Activated CD4-positive, CD25-positive, alpha-beta regulatory T cell (primary cell): ENCODE measurements at places on chromosomes 5 and 9.

GRCh38 chr5:36444582-36445418 lies 143.1 kb upstream of the RANBP3L start:
- no peak for DNase-seq

DNA sequence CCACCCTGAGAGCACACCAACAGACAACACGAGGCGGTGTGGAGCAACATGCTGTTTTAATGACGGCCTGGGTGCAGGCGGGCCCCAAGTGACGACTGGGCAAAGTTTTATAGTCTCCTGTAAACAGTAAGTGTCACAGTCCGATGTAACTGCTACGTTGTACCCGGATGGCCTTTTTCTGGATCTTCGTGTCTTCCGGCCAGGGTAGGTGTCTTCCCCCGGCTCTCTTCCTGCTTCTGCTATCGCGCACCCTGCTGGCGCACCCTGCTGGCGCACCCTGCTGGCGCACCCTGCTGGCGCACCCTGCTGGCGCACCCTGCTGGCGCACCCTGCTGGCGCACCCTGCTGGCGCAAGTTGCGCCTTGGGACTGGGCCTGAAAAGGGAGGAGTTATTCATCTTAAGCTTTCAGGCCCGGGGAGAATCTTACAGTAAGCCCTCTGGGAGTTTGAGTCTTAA lies 143.0 kb upstream of the TARS1 start:
- no peak for DNase-seq

DNA sequence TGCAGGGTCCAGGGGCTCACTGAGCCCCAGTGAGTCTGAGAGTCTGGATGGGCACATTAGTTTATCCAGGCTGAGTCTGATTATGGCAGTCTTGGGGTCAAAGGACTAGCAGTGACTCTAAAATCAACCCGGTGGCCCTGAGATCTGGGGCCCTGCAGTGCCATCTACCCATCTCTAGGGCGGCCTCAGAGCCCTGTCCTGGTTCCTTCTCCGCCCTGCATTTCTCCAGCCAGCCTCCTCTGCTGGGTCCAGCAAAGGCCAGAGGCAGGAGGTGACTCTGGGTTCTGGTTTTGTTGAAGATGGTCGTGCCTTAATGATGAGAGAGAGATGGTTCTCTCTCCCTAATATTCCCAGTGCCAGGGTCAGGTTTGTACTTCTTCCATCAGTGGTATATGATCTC lies 15.0 kb downstream of the DCANP1 start:
- no peak for DNase-seq

DNA sequence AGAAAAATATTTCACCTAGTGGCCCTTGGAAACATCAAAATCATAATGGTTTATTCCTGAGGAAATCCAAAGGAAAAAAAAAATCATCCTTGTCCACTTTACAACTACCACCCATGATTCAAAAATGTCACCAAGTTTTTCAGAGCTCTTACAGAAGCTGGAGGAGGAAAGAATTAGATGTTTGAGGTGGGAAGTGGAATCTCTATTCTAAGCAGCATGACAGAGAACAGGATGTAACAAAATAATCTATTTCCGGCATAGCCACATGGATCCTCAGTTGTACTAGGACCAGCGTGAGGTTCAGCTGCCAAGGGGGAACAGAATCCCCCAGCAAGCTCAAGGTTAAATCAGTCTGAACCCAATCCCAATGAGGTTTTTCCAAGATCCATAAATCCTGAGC lies 40.2 kb downstream of the FBXW11 start:
- no peak for DNase-seq

GRCh38 chr9:6552498-6553121 lies 92.9 kb downstream of the GLDC start:
- no peak for DNase-seq

- no peak for DNase-seq
Observed at GRCh38 chr9:126784401-126784800, 20.4 kb upstream of the ZBTB43 start.

- no peak for DNase-seq
Observed at GRCh38 chr9:33452828-33453271, 5.5 kb upstream of the AQP3 start.

DNA sequence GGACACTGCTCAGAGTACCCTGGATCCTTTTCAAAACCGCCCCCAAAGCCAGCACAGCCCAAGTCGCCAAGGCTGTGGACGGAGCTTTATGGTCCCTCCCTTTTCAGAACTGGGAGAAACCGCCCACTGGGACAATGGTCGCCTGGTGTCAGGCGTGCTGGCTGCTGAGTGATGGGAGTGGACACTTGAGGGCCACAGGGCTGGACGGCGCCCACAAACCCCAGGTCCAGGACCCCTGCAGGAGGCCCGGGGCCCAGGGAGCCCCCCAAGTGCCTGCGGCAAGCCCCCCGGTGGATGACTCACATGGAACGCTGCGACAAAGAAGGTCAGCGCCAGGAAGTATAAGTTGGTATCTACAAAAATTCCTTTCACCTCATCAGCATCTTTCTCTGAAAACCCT lies 10.9 kb downstream of the CLPTM1L start:
- DNase-seq = no peak

- no peak for DNase-seq
Observed at GRCh38 chr5:59390989-59391388, 502.5 kb downstream of the PDE4D start.

GRCh38 chr9:34716711-34717110 lies 6.8 kb upstream of the CCL21 start:
- no peak for DNase-seq

DNA sequence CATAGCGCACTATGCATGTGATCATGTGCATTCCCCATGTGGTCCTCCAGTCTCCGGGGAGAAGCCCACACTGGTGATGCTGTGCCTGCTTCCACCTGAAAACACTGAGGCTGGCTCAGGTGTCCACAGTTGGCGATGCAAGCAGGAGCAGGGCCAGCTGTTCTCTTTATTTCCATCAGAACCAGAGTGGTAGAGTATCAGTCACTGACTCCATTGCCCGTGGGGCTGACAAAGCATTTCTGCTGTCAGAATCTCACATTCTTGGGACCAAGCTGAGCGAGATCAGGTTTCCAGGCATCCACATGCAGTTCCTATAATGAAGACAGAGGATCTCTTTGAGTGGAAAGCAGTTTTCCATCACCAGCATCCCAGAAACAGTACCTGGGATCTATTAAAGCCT lies 52.5 kb downstream of the GADD45G start:
- no peak for DNase-seq

GRCh38 chr5:158354958-158355357 lies 496.0 kb upstream of the CLINT1 start:
- DNase-seq = no peak

- DNase-seq = no peak
Observed at GRCh38 chr5:118968406-118968911, 19.9 kb downstream of the DTWD2 start.

DNA sequence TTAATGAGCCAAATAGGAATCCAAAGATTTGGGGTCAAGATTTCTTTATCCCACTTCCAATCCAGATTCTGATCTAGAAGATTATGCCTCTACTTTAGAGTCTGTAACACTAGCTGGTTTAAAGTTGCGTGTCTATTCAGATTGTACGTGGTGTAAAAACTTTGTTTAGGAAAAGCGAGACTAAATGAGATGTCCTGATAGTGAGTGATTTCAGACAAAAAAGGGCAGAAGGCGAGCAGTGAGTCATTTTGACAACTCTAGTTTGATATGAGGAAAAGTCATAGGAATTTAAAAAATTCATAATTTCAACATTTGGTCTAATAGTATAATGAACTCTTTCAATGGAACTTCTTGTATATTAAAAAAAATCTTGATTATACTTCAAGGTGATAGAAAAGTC lies 119.6 kb upstream of the KLF9 start:
- no peak for DNase-seq

DNA sequence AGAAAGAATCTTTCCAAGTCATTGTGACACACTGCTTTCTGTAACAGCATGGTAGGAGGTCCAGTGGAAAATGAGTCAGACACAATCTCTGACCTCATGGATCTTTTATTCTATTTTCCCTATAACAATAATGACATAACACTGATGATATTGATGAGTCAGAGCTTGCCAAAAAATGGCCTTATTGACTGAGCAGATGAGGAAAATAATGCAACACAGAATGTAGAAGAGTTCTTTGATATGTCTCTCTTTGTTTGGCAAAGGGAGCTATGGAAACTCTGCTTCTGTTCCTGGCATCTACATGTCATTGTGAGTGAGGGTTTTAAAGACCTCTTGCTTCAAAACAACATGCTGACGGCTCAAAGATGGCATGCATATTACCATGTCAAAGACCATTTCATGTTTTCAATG lies 443.1 kb upstream of the ZNF608 start:
- no peak for DNase-seq

- DNase-seq = no peak
Observed at GRCh38 chr9:93305497-93306020, 121.6 kb downstream of the WNK2 start.

- DNase-seq = no peak
Observed at GRCh38 chr5:78509884-78510769, 138.4 kb downstream of the LHFPL2 start.

DNA sequence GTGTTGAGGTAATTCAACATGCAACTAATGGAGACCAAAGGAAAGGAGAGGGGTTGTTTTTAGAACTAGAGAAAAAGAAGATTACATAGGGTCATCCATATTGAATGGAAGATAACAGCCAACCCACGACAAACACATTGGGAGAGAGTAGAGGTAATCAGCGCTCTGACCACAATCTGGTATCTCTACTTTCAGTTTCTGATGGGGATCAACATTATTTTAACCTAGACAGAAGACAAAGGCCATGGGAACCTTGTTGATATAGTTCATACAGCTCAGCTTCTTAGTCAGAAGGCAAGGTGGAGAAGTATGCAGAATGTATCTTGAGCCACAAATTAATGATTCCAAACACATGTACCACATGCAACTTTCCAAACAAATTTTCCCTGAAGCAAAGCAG lies 537.1 kb upstream of the ST8SIA4 start:
- no peak for DNase-seq

DNA sequence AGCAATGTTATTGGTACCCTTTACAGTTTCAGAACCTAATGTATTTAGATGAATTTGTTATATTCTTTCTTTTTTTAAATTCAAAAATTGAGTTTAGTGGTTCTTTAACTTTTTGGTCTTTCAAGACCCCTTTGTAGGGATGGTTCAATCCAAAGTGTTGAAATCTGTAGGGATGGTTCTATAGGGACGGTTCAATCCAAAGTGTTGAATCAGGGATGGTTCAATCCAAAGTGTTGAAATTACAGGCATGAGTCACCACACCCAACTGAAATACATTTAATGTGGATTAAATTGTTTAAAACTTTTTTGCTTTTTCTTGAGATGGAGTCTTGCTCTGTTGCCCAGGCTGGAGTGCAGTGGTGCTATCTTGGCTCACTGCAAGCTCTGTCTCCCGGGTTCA lies 30.6 kb downstream of the SNX2 start:
- no peak for DNase-seq

GRCh38 chr5:138467711-138468132 lies 2.4 kb downstream of the EGR1 start:
- no peak for DNase-seq

- DNase-seq = no peak
Observed at GRCh38 chr5:175738126-175738525, 80.3 kb downstream of the HRH2 start.

DNA sequence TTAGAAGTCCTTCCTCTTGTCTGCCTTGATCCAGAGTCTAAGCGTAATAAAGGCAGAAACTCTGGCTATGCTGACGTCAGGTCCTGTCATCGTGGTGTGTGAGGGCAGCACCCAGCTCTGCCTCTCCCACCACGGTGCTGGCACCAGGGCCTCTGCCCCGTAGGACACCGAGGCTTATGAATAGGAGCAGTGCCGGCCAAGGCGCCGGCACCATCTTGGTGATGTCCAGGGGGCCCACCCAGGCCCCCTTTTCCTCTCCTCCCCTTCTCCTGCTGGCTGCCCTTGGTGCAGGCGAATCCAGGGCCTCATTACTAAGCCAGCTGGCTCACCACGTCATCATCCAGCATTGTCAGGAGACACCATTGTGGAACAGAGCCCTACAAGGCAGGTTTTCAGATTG lies 252.3 kb downstream of the FANCC start:
- no peak for DNase-seq

DNA sequence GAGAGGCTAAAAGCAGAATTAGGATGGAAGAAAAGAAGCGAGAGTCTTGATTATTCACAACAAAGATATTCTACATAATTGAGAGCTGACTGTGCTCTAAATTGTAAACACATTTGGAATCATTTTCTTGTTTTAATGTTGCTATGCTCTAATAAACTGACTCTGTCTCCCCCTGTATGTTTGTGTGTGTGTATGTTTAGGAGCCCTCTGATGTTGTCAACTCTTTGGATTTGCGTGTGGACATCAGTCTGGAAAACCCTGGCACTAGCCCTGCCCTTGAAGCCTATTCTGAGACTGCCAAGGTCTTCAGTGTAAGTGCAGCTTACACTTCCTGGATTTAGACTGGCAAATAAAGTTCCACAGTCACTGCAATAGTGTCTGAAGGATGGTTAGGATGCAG lies 37.8 kb downstream of the MOCS2 start:
- DNase-seq = no peak
